Small intestine (tissue), 16 donors: ENCODE measurements at places on chromosomes 1 and 21. TPM values are rescaled to one million over a fixed set of nuclear protein-coding genes. Genes with fewer than 3 reads are reported as not detected.

ABCB10 gene
- polyA plus RNA-seq = 7.8 TPM

S100A9 gene
- polyA plus RNA-seq = 107 TPM

KRTAP13-4 gene
- polyA plus RNA-seq = not detected

DNA sequence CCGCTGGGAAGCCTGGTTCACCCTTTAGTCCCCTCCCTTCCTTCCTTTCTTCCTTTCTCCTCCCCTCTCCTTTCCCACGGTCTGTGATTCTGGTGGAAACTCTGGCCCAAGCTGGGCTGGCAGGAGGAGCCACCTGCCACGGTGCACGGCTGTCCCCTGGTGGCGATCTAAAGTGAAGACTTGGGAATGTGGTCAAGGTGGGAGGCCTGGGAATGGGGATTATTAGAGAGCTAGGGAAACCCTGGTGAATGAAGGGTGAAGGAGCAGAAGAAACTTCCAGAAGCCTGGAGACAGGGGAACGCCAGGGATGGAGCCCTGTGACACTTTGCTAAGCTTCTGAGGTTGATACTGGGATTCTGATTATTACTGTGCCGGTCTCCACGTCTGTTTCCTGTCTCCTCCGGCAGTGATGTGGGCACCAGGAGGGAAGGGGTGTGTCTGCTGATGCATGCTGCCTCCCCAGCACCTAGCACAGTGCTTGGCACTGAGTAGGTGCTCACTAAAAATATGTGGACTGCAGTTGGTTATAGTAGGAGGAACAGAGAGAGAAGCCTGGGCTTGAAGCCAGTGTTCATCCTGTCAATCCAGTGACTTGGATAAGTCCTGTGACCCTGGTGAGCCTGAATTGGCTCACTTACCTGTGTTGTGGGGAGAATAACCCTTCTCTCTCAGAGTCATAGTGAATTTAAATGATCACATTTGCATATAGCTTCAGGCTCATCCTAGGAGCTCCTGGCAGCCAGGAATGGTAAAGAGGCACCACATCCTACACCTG is 71.2 kb upstream of the NBPF3 start:
- H3K4me3 ChIP-seq = no peak overlapping the region
- DNase-seq = peak; percentile 85
- no peaks in the 10 kb centered on the region for H3K27me3 ChIP-seq
- H3K36me3 ChIP-seq = no peaks in the 10 kb centered on the region
- no peaks in the 10 kb centered on the region for H3K4me1 ChIP-seq

- no peak for DNase-seq
- H3K4me1 ChIP-seq = no peaks in the 10 kb centered on the region
- no peaks in the 10 kb centered on the region for H3K36me3 ChIP-seq
- H3K4me3 ChIP-seq = no peak overlapping the region
- H3K27ac ChIP-seq = no peak overlapping the region
Observed at GRCh38 chr1:37628026-37628556, 6.6 kb downstream of the RSPO1 start.

DNA sequence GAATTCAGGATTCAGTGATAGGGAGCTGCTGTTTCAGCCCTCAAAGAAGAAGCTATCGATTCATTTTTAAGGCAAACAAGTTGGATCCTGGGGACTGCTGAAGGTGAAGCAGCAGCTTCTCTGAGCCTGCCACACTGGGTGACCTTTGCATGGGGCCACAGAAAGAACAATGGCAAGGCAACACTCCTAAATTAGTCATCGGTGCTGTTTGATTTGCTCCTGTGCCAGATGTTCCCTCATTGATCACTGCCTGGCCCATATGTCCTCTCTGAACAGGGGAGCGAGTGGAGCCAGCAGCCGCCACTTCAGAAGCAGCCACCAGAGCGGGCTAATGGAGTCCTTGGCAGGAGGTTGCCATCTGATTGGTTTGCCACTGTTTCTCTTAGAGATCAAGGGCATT is 391.5 kb downstream of the NTNG1 start:
- H3K27me3 ChIP-seq = no peaks in the 10 kb centered on the region
- no peak overlapping the region for H3K27ac ChIP-seq
- H3K36me3 ChIP-seq = no peaks in the 10 kb centered on the region
- H3K4me3 ChIP-seq = no peak overlapping the region
- peak; percentile 17 for DNase-seq
